Liver (tissue), 10 donors: ENCODE measurements at places on chromosomes 7 and 10. TPM values are rescaled to one million over a fixed set of nuclear protein-coding genes. Genes with fewer than 3 reads are reported as not detected.
A peak's percentile ranks its signal among the peaks of the same experiment; 100 is the strongest.

- H3K36me3 ChIP-seq = no peaks in the 10 kb centered on the region
Observed at GRCh38 chr10:58642916-58643428, 130.3 kb downstream of the BICC1 start.

DNA sequence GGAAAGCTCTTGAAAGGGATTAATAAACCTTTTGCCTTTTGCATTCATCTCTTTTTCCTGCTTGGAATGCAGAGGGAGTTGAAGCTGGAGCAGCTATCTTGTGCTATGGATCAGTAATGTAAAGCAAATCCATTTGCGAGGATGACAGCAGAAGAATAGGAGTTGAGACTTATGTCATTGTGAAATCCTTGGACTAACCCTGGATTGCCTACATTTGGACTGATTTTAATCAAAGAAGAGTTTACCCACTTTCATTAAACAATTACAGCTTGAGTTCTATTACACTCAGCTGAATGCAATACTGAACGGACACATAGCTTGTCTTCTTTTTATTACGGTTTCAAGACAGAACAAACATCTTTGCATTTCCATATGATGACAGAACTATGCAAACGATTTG, 362.3 kb downstream of the PHF14 start:
- no peaks in the 10 kb centered on the region for H3K4me1 ChIP-seq
- peaks cover 4% of the 10 kb centered on the region for H3K36me3 ChIP-seq
- H3K4me3 ChIP-seq = no peak overlapping the region
- H3K27me3 ChIP-seq = no peaks in the 10 kb centered on the region
- DNase-seq = no peak

- no peak for DNase-seq
- H3K27ac ChIP-seq = no peak overlapping the region
- H3K4me3 ChIP-seq = no peak overlapping the region
Observed at GRCh38 chr7:121288894-121289293, 39.9 kb upstream of the WNT16 start.

DNA sequence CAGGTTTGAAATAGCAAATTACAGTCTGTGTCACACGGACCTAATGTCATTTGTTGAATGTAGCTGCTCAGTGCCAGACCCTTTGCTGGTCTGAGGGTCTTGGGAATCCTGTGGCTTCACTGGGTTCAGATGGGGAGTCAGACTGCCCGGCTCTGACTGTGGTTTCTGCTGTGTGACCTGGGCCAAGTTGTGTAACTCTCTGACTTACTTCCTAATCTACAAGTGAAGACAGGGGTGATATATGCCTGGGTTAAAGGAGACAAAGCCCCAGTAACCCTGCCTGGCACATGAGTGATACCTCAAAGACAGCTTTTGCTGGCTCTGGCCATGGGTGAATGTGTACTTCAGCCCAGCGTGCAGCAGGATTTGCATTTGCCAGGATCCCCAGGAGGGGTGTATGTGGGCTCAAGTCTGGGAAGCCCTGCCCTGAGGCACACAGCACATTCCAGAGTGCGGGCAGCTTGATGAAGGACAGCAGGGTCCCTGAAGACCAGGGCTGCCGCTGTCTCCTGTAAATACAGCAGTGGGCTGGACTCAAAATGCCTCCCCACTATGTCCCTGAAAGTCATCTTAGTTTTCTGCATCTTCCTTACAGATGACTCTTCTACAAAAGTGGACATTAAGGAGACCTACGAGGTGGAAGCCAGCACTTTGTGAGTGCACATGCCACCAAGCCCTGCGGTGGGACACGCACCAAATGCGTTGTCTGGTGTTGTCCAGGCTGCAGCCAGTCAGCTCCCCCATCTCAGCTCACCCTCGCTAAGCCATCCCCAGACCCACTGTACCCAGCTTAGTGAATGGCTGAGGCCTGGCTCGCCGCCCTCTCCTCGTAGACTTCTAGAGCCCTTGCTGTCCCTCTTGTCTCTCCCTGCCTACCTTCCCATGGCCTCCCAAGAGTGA, 16.4 kb downstream of the NACAD start:
- no peak for DNase-seq
- H3K4me3 ChIP-seq = no peak overlapping the region
- H3K36me3 ChIP-seq = peaks cover 62% of the 10 kb centered on the region
- no peak overlapping the region for H3K27ac ChIP-seq

- peaks cover under 1% of the 10 kb centered on the region for H3K4me1 ChIP-seq
- no peak for DNase-seq
- H3K36me3 ChIP-seq = no peaks in the 10 kb centered on the region
- no peak overlapping the region for H3K27ac ChIP-seq
- no peak overlapping the region for H3K4me3 ChIP-seq
- no peaks in the 10 kb centered on the region for H3K27me3 ChIP-seq
Observed at GRCh38 chr7:134463751-134464150, 4.9 kb upstream of the AKR1B1 start.

GRCh38 chr7:18499407-18500177, 4.0 kb downstream of the HDAC9 start:
- DNase-seq = no peak
- H3K27me3 ChIP-seq = peaks cover 2% of the 10 kb centered on the region
- H3K27ac ChIP-seq = no peak overlapping the region
- no peak overlapping the region for H3K4me3 ChIP-seq
- no peaks in the 10 kb centered on the region for H3K36me3 ChIP-seq
- H3K4me1 ChIP-seq = no peaks in the 10 kb centered on the region

- no peak overlapping the region for H3K27ac ChIP-seq
- H3K27me3 ChIP-seq = no peaks in the 10 kb centered on the region
- no peaks in the 10 kb centered on the region for H3K4me1 ChIP-seq
Observed at GRCh38 chr7:6648815-6649104, 11.6 kb downstream of the ZNF316 start.

DNA sequence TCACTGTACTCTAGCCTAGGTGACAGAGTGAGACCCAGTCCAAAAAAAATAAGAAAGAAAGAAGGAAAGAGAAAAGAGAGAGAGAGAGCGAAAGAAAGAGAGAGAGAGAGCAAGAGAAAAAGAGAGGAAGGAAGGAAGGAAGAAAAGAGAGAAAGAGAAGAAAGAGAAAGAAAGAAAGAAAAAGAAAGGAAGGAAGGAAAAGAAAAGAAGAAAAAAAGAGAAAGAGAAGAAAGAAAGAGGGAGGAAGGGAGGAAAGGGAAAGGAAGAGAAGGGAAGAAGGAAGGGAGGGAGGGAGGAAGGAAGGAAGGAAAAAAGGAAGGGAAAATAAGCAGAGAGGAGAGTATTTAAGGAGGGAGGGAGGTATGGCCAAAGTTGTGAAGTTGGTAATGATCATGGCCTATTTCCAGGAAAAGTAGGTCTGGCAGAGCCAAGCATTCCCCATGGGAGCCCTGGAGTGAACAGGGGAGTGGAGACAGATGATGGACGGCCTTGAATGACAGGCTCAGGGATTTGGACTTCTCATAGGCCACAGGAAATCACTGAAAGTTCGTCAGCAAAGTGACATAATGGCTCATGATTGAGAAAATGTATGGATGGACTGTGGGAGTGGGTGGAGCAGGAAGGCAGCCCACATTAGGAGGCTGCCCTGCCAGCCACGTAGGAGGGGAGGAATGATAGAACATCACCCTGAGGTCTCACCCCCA, 44.8 kb upstream of the CUX1 start:
- DNase-seq = no peak
- no peak overlapping the region for H3K27ac ChIP-seq
- no peak overlapping the region for H3K4me3 ChIP-seq
- no peaks in the 10 kb centered on the region for H3K4me1 ChIP-seq

DNA sequence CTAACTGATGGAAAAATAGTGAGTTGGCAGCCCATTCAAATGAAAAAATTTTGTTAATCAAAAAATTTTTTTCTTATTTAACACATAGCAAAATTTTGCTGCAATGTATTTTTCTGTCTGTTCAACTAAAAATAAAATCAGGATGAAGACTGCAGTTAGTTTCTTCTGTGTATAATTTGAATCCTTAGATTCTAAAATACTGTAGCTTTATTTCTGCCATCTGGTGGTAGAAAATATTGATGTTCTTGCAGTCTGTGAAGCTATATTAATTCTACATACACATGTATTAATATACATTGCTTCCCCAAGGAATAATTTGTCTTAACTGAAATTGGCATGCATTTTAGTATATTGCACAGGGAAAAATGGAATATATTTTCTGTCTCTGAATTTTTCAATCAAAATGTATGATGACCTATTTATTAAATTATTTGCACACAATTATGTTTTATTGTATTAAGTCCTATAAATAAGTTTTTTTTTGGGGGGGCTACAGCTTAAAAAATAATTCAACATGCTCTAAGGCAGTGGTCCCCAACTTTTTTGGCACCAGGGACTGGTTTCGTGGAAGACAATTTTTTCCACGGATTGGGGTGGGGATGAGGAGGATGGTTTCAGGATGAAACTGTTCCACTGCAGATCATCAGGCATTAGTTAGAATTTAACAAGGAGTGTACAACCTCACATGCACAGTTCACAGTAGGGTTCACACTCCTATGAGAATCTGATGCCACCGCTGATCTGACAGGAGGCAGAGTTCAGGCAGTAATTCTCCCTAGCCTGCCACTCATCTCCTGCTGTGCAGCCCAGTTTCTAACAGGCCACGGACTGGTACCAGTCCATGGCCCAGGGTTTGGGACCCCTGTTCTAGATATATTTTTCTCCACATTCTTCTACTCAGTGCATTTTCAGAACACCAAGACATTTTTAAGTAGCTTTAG, 119.4 kb downstream of the GNAT3 start:
- DNase-seq = no peak
- no peaks in the 10 kb centered on the region for H3K27me3 ChIP-seq
- peaks cover 11% of the 10 kb centered on the region for H3K4me1 ChIP-seq
- H3K4me3 ChIP-seq = no peak overlapping the region

DNA sequence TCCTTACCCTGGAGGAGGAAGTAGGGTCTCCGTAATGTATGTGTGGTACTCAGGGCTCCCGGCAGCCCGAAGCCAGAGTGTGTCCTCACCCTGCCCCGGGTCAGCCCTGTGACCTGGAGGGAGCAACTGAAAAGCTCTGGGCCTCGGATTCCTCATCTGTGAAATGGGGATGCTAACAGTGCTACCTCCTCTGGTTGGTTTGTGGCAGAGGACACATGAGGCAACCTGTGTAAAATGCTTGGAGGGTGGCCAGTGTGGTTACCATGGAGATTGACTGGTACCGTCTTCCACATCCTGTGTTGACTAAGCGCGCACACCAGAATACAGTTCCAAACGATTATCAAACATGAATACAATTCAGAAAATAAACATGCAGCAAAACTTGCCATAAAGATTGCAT, 163.8 kb upstream of the KLF6 start:
- no peak overlapping the region for H3K4me3 ChIP-seq
- no peaks in the 10 kb centered on the region for H3K36me3 ChIP-seq
- H3K27me3 ChIP-seq = peaks cover 3% of the 10 kb centered on the region

GRCh38 chr10:120011359-120012130, 119.0 kb downstream of the SEC23IP start:
- DNase-seq = no peak
- no peaks in the 10 kb centered on the region for H3K4me1 ChIP-seq
- no peaks in the 10 kb centered on the region for H3K36me3 ChIP-seq
- H3K27me3 ChIP-seq = no peaks in the 10 kb centered on the region
- no peak overlapping the region for H3K27ac ChIP-seq

- H3K27ac ChIP-seq = no peak overlapping the region
- H3K4me3 ChIP-seq = no peak overlapping the region
- no peaks in the 10 kb centered on the region for H3K36me3 ChIP-seq
Observed at GRCh38 chr10:82981137-82981723, 1106.2 kb downstream of the NRG3 start.

DNA sequence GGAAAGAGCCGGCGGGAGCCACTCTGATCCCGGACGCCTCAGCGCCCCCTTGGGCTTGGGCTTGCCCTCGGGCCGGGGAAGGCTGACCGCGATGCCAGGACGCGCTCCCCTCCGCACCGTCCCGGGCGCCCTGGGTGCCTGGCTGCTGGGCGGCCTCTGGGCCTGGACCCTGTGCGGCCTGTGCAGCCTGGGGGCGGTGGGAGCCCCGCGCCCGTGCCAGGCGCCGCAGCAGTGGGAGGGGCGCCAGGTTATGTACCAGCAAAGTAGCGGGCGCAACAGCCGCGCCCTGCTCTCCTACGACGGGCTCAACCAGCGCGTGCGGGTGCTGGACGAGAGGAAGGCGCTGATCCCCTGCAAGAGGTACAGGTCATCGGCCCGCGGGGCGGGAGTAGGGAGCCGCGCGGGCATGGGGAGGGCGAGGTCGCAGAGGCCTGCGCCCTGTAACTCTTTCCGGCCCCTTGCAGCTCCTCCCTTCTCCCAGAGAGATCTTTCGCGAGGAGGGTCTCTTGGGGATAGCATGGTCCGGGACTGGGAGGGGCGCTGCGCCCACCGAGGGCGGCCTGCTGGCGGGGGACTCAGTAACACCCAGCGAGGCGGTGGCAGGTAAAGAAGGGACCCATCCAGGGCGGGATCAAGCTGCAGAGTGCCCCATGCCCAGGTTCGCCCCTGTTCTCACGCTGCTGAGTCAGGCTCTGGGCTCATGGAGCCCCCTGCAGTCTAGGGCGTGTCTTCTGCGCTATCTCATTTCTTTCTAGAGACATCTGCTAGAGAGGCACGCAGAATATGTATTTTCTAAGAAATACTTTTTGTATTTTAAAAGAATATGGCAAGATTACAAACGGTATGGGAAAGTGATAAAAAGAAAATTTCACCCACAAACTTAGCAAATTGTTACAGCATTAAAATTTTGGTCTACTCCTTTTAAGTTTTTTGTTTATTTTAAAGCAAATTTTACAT, 687 bp downstream of the EPDR1 start:
- no peaks in the 10 kb centered on the region for H3K27me3 ChIP-seq
- no peaks in the 10 kb centered on the region for H3K36me3 ChIP-seq
- peak overlapping the region; percentile 81 for H3K27ac ChIP-seq
- peaks cover 5% of the 10 kb centered on the region for H3K4me1 ChIP-seq

CALN1 gene
- 0.25 TPM for polyA plus RNA-seq

ICA1 gene
- polyA plus RNA-seq = 1.4 TPM

EGR2 gene
- 0.76 TPM for polyA plus RNA-seq

NPFFR1 gene
- not detected for polyA plus RNA-seq

PIK3CG gene
- polyA plus RNA-seq = 0.36 TPM
